ENCODE measurements at places on chromosomes 2 and 18. TPM values are rescaled to one million over a fixed set of nuclear protein-coding genes. Genes with fewer than 3 reads are reported as not detected.
A peak's percentile ranks its signal among the peaks of the same experiment; 100 is the strongest.

GRCh38 chr2:82636402-82637020 lies 1822.6 kb downstream of the SUCLG1 start:
- H3K4me1 ChIP-seq: no peaks in the 10 kb centered on the region
- H3K27me3 ChIP-seq: no peaks in the 10 kb centered on the region
- no peaks in the 10 kb centered on the region for H3K36me3 ChIP-seq
- no peak overlapping the region for H3K4me3 ChIP-seq
- no peak overlapping the region for H3K27ac ChIP-seq

DNA sequence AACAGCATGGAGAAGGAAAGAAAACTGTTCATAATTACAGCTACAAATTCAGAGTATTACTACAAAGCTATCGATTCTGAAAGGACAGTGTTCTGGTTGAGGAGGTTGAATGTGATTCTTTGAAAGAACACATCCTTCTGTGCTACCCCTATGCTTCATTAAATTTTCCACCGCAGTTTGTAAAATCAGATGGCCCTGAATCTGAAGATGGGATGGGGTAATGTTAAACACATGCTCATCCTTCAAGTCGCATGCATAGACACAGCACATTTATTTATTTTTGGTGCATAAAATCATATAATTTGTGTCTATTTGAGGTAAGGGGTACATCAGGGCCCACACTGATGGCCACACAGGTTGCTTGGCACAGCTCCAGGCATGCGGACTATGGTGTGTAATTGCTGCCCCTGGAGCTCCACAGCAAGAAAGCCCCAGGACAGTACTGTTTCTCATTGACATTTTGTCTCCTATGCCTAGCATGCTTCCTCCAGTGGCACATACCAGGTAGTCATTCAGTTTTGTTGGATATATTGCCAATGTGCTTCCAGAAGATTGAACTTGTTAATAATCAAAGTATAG lies 238.8 kb upstream of the TANK start:
- no peaks in the 10 kb centered on the region for H3K36me3 ChIP-seq
- H3K4me3 ChIP-seq: no peak overlapping the region
- DNase-seq: no peak
- H3K27ac ChIP-seq: no peak overlapping the region
- peaks cover 9% of the 10 kb centered on the region for H3K4me1 ChIP-seq

DNA sequence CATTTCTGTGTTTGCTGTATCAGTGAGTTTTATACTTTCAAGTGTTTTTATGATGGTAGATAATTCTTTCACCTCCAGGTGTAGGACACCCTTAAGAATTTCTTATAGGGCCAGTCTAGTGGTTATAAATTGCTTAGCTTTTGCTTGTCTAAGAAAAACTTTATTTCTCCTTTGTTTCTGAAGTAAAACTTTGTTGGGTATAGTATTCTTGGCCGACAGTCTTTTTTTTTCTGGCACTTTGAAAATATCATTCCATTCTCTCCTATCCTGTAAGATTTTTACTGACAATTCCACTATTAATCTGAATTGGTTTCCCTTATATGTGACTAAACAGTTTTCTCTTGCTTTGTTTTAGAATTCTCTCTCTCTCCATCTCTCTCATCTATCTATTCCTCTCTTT lies 118.7 kb upstream of the LRRTM4 start:
- no peak overlapping the region for H3K27ac ChIP-seq
- no peaks in the 10 kb centered on the region for H3K27me3 ChIP-seq
- no peaks in the 10 kb centered on the region for H3K36me3 ChIP-seq
- no peak overlapping the region for H3K4me3 ChIP-seq
- no peak for DNase-seq
- H3K4me1 ChIP-seq: no peaks in the 10 kb centered on the region

DNA sequence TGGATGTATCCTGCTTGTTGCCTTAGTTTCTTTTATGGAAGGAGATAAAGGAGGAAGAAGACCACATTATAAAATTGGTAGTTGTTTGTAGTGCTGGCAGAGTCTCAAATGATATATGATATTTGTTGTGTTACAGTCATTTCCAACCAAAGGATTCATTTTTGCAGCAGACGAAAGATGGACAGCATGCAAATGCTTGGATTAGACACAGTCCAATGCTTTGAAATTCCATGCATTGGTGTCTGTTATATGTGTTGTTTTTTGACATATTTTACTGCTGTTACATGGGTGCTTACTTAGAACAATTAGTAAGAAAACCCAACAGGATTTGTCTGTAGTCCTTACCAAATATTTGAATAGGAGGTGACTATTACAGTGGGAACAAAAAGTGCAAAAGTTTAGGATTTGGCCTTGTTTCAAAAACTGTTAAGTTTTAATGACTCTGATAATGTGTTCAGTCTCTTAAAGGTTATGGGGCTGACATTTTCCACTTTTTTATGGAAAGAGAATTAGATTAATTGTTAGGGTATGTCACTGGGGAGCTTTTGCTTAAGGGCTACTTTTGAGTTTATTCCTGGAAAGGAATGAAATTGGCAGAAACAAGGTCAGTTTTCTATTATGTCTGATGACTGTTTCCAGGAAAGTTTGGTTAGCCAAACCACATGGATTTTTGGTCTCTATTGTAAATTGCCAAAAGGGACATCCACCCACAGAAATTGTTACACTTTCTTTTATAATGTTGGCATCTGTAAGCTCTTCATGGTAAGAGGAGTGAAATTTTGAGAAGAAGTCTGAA lies 229.4 kb upstream of the MMADHC start:
- H3K27me3 ChIP-seq: no peaks in the 10 kb centered on the region
- H3K36me3 ChIP-seq: no peaks in the 10 kb centered on the region
- DNase-seq: no peak

- peaks cover 78% of the 10 kb centered on the region for H3K4me1 ChIP-seq
- H3K27ac ChIP-seq: peak overlapping the region; percentile 16
- no peaks in the 10 kb centered on the region for H3K36me3 ChIP-seq
- H3K27me3 ChIP-seq: no peaks in the 10 kb centered on the region
- peak; percentile 36 for DNase-seq
Measured at GRCh38 chr2:172434821-172435605, 7.6 kb downstream of the ITGA6 start.

The ATP6V1B1 gene
- total RNA-seq: 0.99 TPM

GRCh38 chr18:58454406-58455061 lies 174.4 kb downstream of the ALPK2 start:
- H3K4me1 ChIP-seq: no peaks in the 10 kb centered on the region
- no peak for DNase-seq
- no peak overlapping the region for H3K4me3 ChIP-seq

The FBXO48 gene
- 2.9 TPM for total RNA-seq

GRCh38 chr2:36369716-36370115 lies 14.1 kb downstream of the CRIM1 start:
- H3K4me3 ChIP-seq: no peak overlapping the region
- no peak overlapping the region for H3K27ac ChIP-seq

DNA sequence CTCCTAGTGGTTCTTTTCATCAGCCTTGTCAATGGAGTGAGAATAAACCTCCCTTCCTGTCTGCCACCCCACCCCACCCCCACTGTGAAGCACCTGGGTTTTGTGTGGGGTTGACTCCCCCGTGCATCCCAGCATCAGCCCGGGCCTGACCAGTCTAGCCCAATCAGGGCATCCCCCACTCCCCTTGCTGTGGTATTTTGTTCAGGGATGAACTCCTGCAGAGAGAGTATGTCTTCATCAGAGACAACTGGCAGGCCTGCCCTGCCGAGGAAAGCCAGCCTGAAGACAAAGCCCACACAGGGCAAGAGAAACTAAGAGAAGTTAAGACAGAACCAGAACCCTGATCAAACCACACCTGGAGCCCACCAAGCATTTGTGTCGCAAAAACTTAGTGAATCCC lies 36.7 kb upstream of the RMP24 start:
- no peak for DNase-seq
- no peaks in the 10 kb centered on the region for H3K27me3 ChIP-seq
- no peak overlapping the region for H3K4me3 ChIP-seq
- H3K36me3 ChIP-seq: no peaks in the 10 kb centered on the region
- no peak overlapping the region for H3K27ac ChIP-seq
- no peaks in the 10 kb centered on the region for H3K4me1 ChIP-seq

The APCDD1 gene
- total RNA-seq: 4.7 TPM

DNA sequence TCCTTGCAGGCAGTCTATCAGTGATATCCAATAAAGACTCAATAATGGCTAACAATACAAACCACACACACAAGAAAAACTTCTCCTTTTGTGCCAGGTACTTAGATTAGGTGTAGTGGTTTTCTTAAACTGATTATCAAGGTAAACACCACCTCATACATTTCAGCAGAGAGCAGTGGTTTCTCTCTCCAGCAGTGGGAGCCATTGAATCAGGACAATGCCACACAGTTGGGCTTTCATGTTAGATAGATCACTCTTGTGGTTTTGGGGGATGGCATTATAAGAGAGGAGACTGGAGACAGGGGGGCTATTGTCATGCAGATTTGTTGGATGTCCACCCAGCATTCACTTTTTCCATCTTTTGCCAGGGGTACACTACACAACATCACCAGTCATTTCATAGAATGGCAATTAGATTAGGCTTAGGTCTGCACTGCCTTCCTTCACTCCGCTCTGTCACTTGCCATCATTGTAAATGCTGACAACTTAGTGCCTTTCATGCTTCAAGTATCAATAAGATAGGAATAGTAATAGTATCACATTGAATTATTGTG lies 13.6 kb upstream of the IRS1 start:
- no peak overlapping the region for H3K27ac ChIP-seq
- H3K4me3 ChIP-seq: no peak overlapping the region
- H3K4me1 ChIP-seq: peaks cover 9% of the 10 kb centered on the region
- peak; percentile 52 for DNase-seq
- H3K27me3 ChIP-seq: no peaks in the 10 kb centered on the region
